ENCODE measurements at places on chromosomes 16 and 17. TPM values are rescaled to one million over a fixed set of nuclear protein-coding genes. Genes with fewer than 3 reads are reported as not detected.

DNA sequence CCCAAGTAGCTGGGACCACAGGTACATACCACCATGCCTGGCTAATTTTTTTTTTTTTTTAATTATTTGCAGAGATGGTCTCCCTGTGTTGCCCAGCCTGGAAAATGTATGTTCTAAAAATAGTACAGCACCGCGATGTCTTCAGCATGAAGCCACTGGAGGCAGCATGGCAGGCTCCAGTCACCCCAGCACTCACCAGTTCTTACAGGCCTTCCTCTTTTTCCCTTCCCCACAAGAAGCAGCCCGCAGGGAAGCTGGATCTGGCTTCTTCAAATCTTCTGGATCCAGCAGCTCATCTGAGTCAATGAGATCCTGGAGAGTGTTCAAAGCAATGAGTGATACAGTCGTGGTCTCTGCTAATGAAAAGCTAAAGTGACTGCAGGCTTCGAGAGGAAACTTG is 16.2 kb downstream of the CIAPIN1 start:
- DNase-seq: no peak

DNA sequence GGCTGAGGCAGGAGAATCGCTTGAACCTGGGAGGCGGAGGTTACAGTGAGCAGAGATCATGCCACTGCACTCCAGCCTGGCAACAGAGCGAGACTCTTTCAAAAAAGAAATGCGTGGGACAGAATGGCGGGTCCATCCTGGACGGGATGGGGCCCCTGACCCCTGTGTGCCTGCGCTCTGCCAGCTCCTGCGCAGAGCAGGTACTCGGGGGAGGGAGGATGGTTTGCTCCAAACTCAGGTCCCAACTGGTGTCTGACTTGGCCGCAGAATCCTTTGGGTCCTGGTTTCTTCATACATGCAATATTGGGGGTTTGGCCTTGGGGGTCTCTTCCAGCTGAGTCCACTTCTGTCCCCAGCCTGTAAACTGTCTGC is 10.4 kb downstream of the CHMP6 start:
- DNase-seq: no peak

- peak; percentile 59 for DNase-seq
These were observed 2.7 kb upstream of the TMIGD1 start for GRCh38 chr17:30336369-30337171.

- DNase-seq: no peak
These were observed 7.4 kb upstream of the SPAG9 start for GRCh38 chr17:51128076-51128475.

GRCh38 chr17:79437081-79437480 is 173.8 kb downstream of the RBFOX3 start:
- no peak for DNase-seq

DNA sequence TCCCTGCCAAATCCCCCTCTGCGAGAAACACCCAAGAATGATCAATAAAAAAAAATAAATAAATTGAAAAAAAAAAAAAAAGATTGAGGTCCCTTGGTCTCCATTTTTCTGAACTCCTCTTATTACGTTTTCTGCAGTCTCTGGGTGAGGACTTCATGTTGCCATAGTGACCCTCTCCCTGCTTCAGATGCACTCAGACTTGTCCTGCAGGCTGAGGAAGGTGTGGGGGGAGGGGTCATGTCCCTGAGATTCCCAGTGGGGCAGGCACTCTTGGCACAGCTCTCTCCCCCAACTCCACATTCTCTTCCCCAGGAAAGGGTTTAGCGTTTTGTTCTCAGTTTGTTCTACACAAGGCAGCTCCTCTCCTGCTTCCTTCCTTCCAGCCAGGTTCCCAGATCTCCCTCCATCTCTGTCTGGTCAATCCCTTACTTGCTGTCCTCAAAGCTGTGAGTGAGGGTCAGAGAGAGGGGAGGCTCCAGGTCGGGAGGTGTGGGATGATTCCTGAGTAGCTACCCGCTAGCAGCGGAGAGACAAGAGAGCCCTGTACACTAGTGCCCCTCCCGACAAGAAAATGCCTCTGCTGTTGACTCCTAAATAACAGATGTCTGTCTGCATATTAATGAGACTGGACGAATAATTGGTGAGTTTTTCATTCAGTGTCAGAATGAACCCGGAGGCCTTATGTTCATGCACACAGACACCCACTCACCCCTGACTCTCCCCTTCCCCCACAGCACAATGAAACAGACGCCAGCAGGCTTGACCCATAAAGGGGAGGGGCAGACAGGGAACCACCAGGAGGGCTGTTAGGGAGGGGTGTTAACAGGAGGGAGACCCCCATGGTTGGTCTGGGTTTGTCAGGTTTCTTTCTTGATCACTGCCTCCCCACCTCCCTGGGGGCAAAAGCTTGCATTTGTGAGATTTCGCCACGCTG is 9.2 kb downstream of the RND2 start:
- DNase-seq: no peak

- DNase-seq: no peak
These were observed 20.4 kb upstream of the SLFN5 start for GRCh38 chr17:35222452-35222851.

DNA sequence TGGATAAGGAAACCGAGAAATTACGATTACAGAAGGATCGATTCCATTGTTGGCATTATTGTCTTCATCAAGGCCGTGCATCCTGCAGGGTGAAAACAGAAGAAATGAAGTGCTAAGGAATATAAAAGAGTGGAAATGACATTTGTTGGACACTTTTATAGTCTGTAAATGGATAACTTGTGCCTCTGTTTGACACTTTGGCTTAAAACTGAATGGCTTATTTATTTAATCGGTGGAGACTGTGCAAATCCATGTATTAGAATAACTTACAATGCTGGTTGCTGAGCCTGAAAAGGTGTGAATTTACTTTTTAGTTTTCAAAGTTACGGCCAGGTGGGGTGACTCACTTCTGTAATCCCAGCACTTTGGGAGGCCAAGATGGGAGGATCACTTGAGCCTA is 31.4 kb downstream of the ITGB3 start:
- DNase-seq: no peak

DNA sequence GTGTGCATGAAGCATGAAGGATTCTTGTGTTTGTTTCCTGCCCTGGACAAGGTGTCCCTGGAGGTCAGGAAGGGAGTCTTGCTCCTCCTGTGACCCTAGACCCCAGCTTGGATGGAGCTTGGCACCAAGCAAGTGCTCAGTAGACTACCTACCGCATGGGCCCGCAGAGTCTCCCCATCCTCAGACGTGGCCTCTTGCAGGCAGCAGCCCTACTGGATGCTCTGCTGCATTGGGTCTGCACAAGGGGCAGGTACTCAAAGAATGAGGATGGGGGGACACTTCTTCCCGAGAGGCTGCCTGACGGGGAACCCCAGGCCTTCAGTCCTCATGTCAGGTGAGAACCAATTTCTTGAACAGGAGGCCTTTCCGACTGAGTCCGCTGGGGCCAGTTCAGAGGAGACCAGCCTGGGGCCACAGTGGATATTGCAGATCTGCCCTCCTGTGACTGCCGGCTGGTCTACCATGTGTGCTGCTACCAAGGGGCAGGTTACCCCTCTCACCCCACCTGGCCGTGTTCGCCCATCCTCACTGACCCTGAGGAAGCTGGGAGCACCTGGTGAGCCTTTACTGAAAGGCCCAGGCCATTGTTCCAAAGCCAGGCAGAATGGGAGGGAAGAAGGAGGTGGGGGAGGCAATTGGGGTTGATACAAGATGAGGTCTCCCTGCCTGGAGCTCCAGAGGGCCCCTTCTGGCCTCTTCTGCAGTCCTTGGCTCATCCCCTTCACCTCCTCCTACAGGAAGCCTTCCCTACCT is 206.3 kb downstream of the RAB11FIP4 start:
- no peak for DNase-seq

- peak; percentile 50 for DNase-seq
These were observed 12.9 kb upstream of the ELAC2 start for GRCh38 chr17:13030459-13031300.

DNA sequence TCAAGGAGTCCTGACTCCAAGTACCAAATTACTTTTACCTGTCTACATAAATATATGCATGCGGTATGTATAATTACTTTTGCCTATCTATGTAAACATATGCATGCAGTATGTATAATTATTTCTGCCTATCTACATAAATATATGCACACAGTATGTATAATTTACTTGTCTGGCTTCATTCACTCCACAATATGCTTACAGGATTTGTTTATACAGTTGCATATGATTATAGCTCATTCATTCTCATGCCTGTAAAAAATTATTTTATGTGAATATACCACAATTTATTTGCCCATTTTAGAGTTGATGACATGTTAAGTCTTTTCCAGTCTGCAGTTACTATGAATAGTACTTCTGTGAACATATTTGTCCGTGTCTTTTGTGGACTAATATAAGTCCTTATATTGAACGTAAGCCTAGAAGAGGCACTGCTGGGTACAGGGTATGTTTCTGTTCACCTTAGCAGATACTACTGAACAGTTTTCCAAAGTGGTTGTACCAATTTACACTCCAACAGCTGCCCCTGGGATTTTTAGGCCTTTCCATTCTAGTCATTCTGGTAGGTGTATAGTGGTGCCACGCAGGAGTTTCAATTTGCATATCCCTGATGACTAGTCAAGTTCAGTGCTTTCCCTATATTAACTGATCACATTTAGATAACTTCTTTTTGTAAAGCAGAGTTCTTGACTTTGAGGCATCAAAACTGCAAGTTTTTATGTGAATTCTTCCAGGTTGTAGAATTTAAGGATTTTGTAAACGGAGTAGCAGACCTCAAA is 47.0 kb downstream of the MARVELD3 start:
- DNase-seq: no peak

DNA sequence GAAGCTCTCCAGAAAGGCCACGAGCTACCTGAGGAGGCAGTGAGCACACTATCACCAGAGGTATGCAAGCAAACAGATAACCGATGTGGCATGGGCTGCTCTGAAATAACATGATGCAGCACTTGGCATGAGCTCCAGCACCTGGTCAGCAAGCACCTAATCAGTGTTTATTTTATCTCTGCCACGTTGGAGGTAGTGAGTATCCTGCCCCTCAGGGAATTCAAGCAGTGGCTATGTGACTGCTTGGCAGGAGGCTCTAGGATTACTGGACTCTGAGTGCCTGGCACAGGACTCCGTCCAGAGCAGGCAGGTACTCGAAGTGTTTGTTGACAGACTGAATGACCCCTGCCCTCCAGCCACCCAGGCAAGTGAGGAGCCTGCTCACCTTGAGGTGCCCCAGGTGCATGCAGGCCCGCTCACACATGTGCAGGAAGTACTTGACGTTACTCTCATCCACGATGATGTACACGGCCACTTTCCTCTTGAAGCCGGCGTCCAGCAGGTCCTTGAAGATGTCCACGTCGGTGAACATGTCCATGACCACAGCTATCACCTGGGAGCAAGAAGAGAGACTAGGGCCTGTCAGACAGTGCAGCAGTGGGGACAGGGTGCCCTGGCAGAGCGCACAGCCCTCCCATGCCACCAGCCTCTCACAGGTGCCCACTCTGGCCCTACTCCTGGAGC is 16.6 kb downstream of the FAM83G start:
- DNase-seq: no peak

GRCh38 chr16:25289466-25289865 is 31.8 kb upstream of the ZKSCAN2 start:
- DNase-seq: no peak

GRCh38 chr17:17902376-17902775 is 65.6 kb upstream of the SREBF1 start:
- no peak for DNase-seq

DNA sequence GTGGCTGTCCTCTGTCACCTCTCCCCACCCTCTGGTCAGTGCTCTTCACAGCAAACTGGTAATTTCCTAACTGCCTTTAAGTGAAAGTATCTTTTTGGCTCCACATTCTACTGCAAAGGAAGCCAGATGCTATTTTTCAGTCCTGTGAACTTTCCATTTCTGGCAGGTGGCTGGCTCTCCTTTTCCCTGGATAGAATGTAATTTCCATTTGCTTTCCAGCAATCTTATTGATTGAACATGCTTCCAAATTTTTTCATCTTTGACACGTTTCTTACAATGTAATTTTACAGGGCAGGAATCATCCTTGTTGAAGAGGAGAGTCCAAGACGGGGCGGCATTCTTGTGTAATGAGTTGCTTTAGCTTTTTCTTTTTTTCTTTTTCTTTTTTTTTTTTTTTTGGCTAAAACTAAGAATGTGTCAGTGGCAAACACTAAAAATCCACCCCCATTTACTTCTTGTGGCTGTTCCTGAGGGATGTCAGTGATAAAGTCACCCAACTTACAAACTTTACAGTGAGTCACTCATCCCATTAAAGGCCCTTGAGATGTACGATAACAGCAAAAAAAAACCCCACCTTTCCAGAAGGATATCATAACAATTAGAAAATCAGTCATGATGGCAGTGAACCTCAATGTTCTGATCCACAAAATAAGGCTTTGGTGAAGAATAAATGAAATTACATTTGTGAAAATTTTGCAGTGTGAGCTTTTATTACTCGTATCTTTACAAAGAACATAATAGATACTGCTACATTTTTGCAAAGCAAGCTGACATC is 29.4 kb upstream of the PRKCA start:
- peak; percentile 89 for DNase-seq

DNA sequence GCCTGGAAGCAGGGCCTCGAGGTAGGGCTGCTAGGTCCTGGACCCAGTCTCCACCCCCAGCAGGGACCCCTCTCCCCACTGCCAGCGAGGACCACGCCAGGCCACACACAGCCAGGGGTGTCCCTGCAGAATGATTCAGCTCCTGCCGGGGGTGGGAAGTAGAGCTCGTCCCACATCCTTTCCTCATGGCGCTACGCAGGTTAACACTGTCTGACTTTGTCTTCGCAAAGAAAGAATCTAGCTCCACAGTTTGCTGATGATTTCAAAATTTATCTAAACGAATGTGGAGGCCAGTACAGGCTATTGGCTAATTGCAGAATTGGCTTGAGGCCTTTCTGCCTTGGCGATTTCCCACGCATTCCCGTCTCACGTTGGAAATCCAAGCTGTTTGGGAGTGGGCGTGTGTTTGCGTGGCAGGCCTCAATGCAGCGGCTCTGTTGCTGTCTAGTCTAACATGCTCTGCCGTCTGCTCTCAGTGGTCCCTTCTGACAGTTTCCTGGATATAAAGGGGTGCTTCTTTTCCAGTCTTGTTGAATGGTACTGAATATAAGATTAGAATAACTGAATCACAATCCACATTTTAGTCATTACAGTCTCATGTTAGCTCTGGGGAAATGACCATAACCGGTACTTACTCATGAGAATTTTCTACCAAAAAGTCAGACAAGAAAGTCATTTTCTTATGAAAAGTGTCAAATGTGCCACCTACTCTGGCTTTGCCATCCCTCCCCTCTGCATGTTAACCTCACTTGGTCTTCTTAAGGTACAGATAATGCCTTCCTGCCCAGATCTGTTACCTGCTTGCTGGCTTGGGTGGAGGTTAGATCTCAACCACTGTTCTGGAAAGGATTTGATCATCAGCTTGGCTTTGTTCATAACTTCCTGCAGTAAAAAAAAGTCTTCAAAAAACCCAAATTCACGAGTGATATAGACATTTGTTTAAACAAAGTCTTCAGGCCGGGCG is 252.4 kb downstream of the NTN1 start:
- DNase-seq: peak; percentile 52

GRCh38 chr17:50830994-50831393 is 4.4 kb upstream of the WFIKKN2 start:
- no peak for DNase-seq

Gene PRR11
- 8.6 TPM for total RNA-seq

Gene FBXO47
- total RNA-seq: not detected

Gene SLC5A2
- total RNA-seq: not detected

Gene PIRT
- total RNA-seq: not detected

All from IMR-90 (cell line).